Esophagus muscularis mucosa (tissue), 4 donors: ENCODE measurements at places on chromosomes 7 and 10.
A peak's percentile ranks its signal among the peaks of the same experiment; 100 is the strongest.

GRCh38 chr7:124322561-124322960 is 289.7 kb upstream of the TMEM229A start:
- no peak for DNase-seq

GRCh38 chr10:87723500-87723899 is 63.8 kb downstream of the PAPSS2 start:
- no peak for DNase-seq

DNA sequence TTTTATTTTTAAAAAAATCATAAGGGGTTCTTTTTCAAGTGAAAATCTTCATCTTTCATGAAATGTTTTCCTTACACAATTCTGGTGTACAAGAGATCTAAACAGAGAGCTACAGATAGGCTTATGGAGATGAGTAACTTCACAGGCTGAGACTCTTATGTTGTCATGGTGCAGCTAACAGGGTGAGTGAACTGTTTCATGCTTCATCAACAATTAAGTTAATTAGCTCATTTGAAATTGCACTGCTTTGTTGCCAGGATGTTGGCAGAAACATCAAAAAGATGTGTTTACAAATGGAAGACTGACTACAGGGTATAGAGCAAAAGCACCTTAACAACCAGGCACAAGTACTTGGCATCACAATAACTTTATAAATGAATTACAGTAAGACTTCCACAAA is 230.8 kb downstream of the FOXP2 start:
- no peak for DNase-seq

DNA sequence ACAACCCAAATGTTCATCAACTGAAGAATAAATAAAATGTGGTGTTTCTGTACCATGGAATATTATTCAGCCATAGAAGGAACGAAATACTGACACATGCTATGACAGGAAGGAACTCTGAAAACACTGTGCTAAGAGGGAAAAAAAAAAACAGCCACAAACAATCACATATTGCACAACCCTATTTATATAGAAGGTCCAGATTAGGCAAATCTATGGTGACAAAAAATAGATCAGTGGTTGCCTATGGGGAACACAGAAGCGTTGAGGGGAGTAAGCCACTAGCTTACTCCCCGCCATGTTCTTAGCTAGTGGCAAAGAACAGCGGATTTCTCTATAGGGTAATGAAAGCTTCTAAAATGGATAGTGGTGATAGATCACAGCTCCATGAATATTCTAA is 198.4 kb downstream of the TPST1 start:
- no peak for DNase-seq

DNA sequence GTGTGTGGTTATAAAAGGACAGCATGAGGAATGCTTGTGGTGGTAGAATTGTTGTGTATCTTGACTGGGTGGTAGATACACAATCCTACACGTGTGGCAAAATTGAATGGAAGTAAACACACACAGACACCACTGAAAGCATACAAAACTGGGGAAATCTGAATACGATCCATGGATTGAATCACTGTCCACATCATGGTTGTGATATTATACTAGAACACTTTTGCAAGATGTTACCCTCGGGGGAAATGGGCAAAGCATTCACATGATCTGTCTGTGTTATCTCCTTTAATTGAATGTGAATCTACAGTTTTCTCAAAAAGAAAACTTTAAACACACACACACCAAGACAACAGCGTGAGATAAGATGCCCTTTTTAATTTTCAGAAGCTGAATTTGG is 165.2 kb upstream of the CELF2 start:
- no peak for DNase-seq

GRCh38 chr7:114622221-114622620 is 207.6 kb downstream of the FOXP2 start:
- no peak for DNase-seq

- no peak for DNase-seq
Observed at GRCh38 chr10:92011560-92012214, 88.1 kb downstream of the BTAF1 start.

DNA sequence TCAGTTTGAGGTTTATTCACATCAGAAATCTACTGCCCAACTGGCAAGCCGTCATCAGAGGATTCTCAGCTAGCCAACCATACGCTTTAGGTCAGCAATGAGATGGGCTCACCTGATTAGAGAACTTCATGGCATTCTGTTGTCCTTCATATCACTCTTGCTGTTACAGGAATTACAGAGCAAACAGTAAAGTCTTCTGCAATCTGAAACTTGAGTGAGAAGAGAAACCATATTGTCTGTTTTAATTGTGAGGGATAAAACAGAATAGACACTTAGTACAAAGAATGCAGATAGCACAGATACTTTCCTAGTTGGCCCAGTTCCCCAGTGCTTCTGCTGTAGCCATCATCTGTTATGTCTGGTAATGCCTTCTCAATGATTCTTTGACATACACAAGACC is 366.6 kb downstream of the EXOC4 start:
- no peak for DNase-seq

GRCh38 chr7:99106411-99106810 is 37.5 kb downstream of the SMURF1 start:
- DNase-seq = no peak

- DNase-seq = no peak
Observed at GRCh38 chr10:132626019-132626760, 88.6 kb downstream of the INPP5A start.

GRCh38 chr7:134692344-134692705 is 45.7 kb downstream of the BPGM start:
- peak; percentile 53 for DNase-seq

DNA sequence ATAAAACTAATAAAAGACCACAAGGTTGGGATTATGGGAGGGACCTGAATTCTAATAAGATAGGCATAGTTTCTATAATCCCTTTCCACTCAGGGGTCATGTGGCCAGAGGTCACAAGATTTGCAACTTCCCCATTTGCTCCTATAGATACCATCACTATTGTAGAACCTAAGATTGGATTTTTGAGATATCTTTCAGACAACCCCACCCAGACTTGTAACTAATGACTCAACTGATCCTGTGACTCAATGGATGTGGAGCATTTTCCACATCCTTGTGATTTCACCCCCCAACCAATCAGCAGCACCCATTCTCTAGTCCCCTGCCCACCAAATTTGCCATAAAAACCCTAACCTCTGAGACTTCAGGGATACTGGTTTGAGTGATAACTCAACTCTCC is 51.9 kb upstream of the PIK3AP1 start:
- DNase-seq = no peak

DNA sequence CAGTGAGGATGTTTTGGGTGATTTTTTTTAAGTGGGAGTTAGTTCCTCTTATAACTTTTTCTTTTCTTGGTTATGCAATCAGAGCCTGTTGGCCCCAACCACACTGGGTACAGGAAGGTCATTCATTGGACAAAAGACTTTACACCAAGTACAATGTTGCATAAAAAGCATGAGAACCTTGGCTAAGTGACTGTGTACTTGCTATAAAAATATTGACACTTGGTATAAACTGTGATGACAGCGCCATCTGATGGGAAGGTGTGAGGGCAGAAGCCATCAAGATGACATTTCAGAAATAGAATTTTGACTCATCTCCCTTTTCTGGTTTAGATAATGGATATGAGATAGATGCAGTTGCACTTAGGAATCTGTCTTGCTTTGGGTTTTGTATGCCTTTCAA is 126.4 kb upstream of the CCDC6 start:
- DNase-seq = no peak

DNA sequence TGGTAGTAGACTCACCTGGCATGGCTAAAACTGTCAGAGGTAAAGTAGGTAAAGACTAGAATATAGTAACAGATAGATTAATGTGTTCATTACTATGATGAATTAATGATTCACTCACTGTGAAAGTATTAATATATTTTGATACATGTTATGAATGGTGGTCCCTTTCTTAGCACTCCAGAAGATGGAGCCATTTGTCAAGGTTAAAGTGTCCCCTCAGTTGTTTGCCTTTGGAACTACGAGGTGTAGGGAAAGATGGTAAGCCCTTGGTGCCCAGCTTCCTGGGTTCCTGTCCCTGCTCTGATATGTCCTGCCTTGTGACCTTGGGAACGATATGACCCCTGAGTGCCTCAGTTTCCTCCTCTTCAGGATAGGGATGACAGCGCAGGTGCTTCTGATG is 49.4 kb downstream of the HTRA1 start:
- no peak for DNase-seq

DNA sequence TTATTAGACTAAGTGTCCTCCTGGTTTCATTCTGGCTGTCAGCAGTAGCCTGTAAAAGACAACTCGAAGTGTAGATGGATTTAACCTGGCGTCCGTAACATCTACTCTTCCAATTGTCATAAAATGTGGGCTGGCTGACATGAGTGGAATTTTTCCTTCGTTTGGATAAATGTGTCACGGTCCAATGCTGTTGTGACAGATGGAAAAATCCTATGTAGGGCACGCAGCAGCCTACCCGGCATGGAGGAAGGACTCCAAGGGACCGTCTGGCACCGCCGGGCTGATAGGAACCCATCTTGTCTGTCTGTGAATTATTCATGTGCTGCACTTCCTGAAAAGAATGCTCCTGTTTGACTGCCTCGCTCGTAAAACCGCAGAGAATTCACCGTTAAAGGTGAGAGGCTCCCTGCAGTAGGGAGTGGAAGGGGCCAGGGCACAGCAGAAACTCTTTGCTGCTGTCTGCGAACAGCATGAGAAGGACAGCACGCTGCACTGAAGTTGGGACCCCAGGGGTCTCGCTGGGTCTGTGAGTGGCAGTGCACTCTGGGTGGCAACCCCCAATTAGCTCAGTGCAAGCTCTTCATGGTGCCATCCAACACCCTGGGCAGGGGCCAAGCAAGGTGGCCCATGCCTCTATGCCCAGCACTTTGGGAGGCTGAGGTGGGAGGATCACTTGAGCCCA is 1.6 kb upstream of the ORAI2 start:
- DNase-seq = no peak

DNA sequence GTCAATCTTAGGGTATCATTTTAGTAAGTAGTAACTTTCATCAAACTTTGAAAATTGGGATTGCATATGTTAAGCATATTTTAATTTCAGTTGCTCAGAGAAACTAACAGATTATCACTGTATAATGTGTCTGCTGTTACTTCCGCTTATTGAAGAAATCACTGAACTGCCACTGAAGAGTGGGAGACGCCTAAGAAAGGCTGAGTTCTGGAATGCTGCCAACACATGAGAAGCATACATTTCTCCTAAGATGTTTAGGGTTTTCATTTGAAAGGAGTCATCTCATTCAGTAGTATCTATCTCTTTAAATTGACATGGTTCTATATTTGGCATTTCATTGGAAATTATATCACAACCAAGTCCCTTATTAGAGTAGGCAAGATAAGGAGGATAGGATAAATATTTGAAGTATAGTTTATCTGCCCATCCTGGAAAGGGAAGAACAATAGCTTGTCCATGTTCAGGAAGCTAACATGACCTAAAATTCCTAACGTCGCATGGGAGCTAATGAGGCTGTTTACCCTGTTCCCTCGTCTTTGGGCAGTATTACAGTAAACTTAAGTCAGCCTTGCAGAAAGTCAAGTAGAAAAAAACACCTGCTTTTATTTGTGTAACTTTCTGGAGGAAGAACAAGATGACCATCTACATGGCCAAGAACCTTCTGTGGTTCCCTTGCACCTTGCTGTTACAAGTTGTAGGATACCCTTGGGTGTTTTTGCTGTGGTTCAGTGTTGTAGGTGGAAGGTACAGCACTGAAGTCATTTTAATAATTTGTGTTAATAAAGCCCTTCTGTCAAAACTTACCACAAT is 67.3 kb downstream of the NHLRC2 start:
- DNase-seq = no peak

DNA sequence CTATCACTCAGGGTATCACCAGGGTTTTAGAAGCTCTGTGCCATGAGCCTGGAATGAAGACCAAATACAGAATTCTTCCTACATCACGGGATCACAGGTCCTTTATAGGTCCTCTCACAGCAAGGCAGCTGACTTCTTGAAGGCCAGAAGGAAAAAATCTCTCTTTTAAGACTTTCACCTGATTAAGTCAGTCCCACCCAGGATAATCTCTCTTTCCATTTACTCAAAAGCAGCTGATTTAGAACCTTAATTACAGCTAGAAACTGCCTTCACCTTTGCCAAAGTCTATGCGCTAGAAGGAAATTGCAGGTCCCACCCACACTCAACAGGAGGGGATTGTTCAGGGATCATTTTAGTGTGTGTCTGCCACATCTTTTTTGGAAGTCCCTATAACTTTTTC is 135.1 kb downstream of the RAB11FIP2 start:
- no peak for DNase-seq

DNA sequence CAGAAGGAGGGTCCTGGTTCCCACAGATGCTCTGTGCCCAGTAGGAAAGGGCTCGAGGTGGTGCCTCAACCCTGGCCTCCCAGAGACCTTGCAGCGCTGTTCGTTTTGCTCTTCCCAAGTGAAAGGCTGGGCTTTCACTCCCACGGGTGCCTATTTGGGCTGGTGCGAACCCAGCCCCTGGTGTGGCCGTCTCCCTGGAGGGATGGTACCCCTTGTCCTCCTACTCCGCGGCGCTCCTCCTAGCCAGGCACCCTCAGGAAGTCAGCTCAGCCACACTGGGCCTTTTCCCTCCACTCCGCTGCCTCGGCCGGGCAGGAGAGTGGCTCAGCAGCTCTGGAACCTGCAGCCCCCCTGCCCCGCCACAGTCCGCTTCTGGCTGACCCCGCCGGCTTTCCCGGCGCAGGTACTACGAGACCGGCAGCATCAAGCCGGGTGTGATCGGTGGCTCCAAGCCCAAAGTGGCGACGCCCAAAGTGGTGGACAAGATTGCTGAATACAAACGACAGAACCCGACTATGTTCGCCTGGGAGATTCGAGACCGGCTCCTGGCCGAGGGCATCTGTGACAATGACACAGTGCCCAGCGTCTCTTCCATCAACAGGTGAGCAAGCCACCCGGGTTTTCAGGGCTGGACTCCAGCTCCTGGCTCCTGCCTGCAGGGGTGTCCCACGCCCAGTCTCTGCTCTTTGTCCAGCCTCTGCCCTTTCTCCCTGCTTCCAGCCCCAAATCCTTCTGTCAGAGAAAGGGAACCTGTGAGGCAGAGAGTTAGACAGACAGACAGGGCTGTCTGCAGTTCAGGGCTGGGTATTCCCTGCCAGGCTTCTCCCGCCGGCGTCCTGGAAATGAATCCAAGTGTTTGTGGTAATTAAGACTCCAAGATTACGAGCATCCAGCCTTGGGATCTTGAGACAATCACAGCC is 5.2 kb downstream of the PAX2 start:
- no peak for DNase-seq

DNA sequence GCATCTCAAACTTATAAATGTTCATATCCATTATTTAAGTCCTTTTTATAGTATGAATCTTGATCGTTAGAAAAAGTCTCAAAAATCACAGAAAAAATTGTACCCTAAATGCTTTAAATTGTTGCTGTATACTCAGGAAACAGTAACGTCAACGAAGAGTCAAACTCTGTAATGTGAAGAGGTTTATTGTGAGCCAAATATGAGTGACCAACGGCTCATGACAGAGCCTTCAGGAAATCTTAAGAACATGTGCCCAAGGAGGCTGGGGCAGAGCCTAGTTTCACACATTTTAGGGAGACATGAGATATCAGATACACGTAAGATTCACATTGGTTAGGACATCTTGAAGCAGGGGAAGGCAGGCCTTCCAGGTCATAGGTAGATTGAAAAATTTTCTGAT is 86.1 kb downstream of the PIP4K2A start:
- no peak for DNase-seq

DNA sequence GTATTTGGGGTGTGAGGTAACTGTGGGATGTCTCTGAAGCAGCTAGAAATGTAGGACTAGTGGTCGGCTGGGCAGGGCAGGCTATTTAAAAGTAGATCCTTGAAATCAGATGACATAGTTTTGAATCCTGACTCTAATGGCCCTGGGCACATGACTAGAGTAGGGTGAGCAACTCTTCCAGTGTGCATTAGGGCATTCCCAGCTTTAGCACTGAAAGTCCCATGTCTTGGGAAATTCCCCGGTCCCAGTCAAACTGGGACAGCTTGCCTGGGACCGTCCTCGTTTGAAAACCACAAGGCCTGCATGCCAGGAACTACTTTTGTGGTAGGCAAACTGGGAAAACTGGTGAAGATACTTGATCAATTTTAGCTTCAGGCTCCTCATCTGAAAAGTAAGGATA is 255.3 kb downstream of the PTEN start:
- no peak for DNase-seq
